ENCODE measurements at places on chromosomes 1 and 21.

DNA sequence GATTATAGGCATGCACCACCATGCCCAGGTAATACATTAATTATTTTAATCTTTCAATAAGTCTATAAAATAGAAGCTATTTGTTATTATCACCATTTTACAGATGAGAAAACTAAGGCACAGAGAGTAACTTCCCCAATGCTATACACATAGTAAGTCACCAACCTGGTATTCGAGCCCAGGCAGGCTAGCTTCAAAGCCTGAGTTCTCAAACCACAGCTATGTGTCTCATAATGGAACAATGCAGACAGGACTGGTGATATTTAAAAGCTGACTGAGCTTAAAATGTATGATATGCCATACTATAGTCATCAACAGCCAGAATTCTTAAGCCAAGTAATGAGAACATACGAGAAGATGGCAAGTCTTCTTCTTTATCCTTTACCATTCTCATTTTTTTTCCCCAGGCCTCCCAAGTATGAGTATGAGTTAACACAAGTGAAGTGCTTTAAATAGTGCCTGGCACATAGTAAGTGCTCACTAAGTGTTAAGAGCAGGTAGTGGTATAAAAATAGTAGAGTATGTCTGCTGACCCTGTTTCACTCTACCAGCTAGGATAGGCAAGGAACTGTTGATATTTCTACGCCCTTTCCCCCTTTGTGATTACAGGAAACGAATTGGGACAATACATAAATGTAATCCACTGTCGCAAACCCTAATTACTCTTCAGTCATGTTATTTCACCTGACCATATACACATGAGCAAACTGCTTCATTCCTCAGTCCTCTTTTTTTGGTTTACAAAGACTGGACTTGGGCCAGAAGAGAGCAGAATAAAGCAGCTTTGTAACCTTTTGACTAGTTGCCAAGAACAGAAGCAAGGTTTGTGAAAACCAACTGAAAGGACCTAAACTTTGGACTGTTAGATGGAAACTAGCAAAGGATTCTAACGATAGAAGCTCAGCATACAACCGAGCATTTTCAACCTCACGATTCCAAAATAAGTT is 9.5 kb downstream of the EYA3 start:
- DNase-seq, result no peak

GRCh38 chr1:221804303-221804702 is 62.4 kb upstream of the DUSP10 start:
- DNase-seq, result no peak

- DNase-seq, result no peak
Observed at GRCh38 chr1:248804771-248805681, 20.7 kb downstream of the SH3BP5L start.

- DNase-seq, result no peak
Observed at GRCh38 chr1:186880982-186881381, 52.2 kb downstream of the PLA2G4A start.

- no peak for DNase-seq
Observed at GRCh38 chr1:221045842-221046831, 166.9 kb downstream of the HLX start.

- no peak for DNase-seq
Observed at GRCh38 chr1:201999625-202000238, 10.7 kb upstream of the ELF3 start.

GRCh38 chr21:16773206-16773605 is 739.6 kb upstream of the CXADR start:
- DNase-seq, result no peak

DNA sequence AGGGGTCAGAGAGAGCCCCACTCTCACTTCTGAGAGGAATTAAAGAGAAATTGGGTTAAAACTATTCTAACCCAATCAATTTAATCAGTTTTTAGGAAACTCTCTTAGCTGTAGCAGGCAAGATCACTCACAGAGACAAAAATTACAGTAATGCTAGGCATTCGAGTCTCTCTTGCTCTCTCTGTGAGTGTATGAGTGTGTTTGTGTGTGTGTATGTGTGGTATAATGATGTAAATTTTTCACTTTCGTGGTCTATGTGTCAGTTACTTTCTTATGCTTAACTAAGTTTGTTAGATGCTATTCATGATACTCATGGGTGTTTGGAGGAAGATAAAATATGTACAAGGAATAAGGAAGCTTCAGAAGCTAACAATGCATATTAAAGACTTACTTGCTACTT is 131.3 kb downstream of the FASLG start:
- no peak for DNase-seq

GRCh38 chr1:87318056-87318650 is 10.5 kb upstream of the LMO4 start:
- no peak for DNase-seq

GRCh38 chr1:153400244-153400643 is 9.4 kb upstream of the S100A8 start:
- no peak for DNase-seq

GRCh38 chr1:7753641-7754040 is 17.5 kb upstream of the VAMP3 start:
- no peak for DNase-seq

GRCh38 chr1:9629445-9630201 is 21.9 kb upstream of the PIK3CD start:
- no peak for DNase-seq

DNA sequence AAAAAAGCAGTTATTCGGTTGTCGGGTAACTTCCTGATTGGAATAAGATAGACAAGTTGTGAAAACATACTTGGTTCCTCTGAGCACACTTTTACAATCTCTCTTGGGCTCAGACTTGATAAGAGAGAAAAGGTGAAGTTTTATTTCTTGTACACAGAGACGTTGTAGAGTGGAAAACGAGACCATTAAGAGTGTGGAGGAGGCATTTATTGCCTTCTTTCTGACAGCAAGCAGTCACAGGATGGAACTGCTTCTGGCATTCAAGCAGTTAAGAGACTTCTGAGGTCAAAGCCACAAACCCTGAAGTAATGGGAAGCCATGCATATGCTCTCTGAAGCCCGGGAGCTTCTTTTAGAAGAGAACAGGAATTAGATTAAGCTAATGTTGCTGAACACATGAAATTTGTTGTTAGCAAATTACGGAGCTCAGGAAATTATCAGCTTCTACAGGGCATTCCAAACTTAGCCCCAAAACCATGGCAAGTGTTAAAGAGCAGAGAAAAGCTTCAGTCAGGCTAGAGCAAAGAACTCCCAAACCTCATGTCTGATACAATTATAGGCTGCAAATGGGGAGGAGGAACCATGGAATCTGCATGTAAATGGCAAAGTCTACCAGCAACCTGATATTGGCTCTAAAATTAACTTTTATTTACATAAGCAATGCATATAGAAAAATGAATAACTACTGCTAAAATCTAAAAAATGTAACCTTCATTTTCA is 26.0 kb downstream of the S1PR1 start:
- DNase-seq, result no peak
